ENCODE measurements at places on chromosomes 11 and 22. TPM values are rescaled to one million over a fixed set of nuclear protein-coding genes. Genes with fewer than 3 reads are reported as not detected.

Gene SMC1B
- total RNA-seq = not detected

Gene TMEM126B
- total RNA-seq = 51.1 TPM

Gene EIF3L
- total RNA-seq = 364 TPM

Gene FAM227A
- total RNA-seq = 1.8 TPM

Gene SCT
- total RNA-seq = not detected

Gene POU2F3
- not detected for total RNA-seq

Gene CRYBB3
- total RNA-seq = not detected

Gene NRIP3
- total RNA-seq = 6.1 TPM

Gene CAVIN3
- total RNA-seq = 357 TPM

Gene MOGAT2
- not detected for total RNA-seq

Gene NXPE2
- not detected for total RNA-seq

Gene C11orf16
- total RNA-seq = not detected

Gene HBE1
- total RNA-seq = not detected

Gene GGT5
- 3.5 TPM for total RNA-seq

Gene OR5L2
- total RNA-seq = not detected

Gene GRAMD1B
- 25.3 TPM for total RNA-seq

Gene DEPDC7
- 16.8 TPM for total RNA-seq

Gene NNMT
- 711 TPM for total RNA-seq

Gene DGCR6
- total RNA-seq = 1.1 TPM

Gene MMP7
- total RNA-seq = 1.1 TPM

Gene MYH9
- 1,337 TPM for total RNA-seq

Gene TRIM77
- total RNA-seq = not detected

Gene ANO5
- total RNA-seq = not detected

Gene TYR
- not detected for total RNA-seq

Gene ART1
- total RNA-seq = not detected

Gene CHADL
- total RNA-seq = 1.1 TPM

Gene OR8G1
- not detected for total RNA-seq

Gene SDHAF2
- total RNA-seq = 70.5 TPM

Gene CENPM
- 21.0 TPM for total RNA-seq

Gene GSTT2B
- 12.3 TPM for total RNA-seq

Gene HRAS
- 44.6 TPM for total RNA-seq

Gene POLR2L
- total RNA-seq = 107 TPM

Gene GAL
- total RNA-seq = 0.72 TPM

Gene ACCSL
- not detected for total RNA-seq

Gene DDX25
- total RNA-seq = not detected

Gene CYP2D6
- total RNA-seq = 0.14 TPM

Gene CRACR2B
- total RNA-seq = 0.66 TPM

Gene CARNS1
- 0.22 TPM for total RNA-seq

Gene BCO2
- 34.1 TPM for total RNA-seq

Gene P2RY6
- 0.72 TPM for total RNA-seq

Gene ZFTA
- total RNA-seq = 8.5 TPM

Gene CCDC82
- total RNA-seq = 18.8 TPM

Gene FDX1
- total RNA-seq = 9.3 TPM

Gene CARD18
- 11.2 TPM for total RNA-seq

Gene CCDC87
- 0.29 TPM for total RNA-seq

Gene OR8D4
- not detected for total RNA-seq

Gene B4GALNT4
- total RNA-seq = 1.1 TPM

Gene TMPRSS4
- total RNA-seq = not detected

Gene ROM1
- total RNA-seq = 4.6 TPM

Gene CD151
- total RNA-seq = 283 TPM
